ENCODE measurements at places on chromosomes 2 and 18.
A peak's percentile ranks its signal among the peaks of the same experiment; 100 is the strongest.

DNA sequence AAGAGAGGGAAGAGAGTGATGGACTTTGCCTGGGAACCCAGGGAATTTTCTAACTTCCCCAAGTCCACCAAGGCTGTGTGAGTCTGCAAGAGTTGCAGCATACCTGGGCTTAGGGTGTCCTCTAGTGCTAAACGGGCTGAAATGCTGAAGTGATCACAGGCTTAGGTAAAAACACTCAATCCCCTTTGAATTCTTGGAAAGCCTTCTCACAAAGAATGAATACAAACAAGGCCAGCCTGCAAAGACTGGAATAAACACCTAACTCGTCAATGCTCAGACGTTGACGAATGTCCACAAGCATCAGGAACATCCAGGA lies 30.0 kb upstream of the BMP10 start:
- no peak for DNase-seq

- peak; percentile 41 for DNase-seq
These were observed 54.4 kb downstream of the EPHA4 start for GRCh38 chr2:221517696-221518151.

DNA sequence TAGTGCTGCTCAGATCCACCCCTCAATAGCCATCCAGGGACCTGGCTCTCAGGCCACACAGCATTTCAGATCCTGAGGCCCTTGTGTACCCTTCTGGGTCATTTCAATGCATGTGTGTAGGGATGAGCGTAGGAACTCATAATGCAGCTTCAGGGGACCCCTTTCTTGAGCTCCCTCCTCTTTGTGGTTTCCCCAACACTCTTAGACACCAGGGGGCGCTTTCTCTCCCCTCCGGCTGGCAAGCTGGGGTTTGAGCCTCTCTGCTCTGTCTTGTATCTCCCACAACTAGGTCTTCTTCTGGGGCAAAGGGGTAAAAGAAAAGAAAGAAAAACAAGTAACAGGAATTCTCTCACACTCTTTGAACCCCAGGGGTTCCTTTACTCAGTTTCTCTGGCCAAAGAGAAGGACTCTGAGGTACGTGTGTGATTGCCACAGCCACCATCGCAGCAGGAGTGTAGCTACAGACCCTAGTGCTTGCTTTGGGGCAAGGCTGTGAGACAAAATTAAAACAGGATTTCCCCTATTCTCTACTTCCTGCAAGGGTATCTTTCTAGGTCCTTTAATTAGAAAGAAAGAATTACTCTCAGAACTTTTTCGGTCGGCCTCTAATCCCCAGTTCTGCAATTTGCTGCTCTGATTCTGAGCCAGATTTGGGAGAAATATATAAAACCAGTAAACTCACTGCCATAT lies 38.0 kb downstream of the CABYR start:
- DNase-seq: peak; percentile 3

- DNase-seq: no peak
These were observed 469.0 kb upstream of the SALL3 start for GRCh38 chr18:78510636-78511035.

- no peak for DNase-seq
These were observed 22.2 kb upstream of the POMC start for GRCh38 chr2:25190536-25190935.

DNA sequence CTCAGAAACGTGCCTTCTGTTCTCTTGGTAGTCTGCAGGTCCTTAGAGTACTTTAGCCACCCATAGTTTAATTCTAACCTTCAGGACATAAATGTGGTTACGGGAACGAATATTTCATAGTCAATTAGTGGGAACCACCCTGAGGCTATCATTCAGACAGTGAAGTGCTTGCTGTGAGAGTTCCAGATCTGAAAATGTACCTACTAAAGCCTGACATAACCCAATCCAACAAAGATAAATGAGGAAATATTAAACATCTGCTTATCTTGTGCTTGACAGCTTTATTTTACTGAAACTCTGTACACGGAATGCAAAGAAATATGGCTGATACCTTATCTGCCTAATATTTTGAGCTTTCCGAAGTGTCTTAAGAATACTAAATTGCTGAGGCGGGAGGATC lies 43.0 kb downstream of the RAB27B start:
- no peak for DNase-seq

GRCh38 chr18:1806884-1807615 lies 764.3 kb downstream of the METTL4 start:
- DNase-seq: no peak

- DNase-seq: no peak
These were observed 1.1 kb upstream of the HOXD8 start for GRCh38 chr2:176128172-176128981.

GRCh38 chr2:174798801-174799200 lies 34.5 kb upstream of the CHRNA1 start:
- no peak for DNase-seq

GRCh38 chr2:242060212-242060835 lies 190.8 kb downstream of the RTP5 start:
- DNase-seq: no peak

- no peak for DNase-seq
These were observed 123.6 kb upstream of the SMIM21 start for GRCh38 chr18:75551071-75551470.

- no peak for DNase-seq
These were observed 183.8 kb downstream of the MYT1L start for GRCh38 chr2:2146969-2147900.

- no peak for DNase-seq
These were observed 14.4 kb upstream of the HES6 start for GRCh38 chr2:238254095-238254723.

DNA sequence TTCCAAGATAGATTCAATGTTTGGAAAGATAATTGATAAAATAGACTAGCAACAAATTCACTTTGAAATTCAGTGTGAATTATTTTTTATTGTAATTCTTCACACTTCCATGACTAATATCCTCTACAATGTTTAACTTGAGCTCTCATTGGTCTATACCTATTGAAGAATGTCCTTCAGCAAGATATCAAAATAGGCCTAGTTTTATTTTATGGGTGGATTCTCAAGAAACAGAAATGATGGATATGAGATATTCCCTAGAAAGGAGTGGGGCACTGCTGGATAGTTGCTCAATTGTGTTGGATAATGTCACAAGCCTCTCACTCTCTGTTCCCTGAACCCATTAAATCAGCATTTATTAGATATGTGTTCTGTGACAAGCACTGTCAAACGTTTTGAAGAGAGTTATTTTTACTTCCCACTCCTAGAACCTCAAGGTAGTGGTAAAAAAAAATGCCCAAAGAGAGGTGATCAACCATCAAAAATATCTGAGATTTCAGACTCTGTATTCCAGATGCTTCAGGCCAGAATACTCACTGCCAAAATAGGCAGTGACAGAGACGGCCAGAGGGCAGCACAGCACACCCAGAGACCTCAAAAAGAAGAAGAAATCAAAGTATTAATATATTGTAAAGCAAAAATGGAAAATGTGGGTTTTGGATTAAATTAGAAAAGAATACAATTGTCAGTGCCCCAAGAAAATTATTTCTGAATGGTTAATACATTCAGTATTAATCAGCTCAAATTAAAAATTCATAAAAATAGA lies 87.5 kb downstream of the TRIB2 start:
- no peak for DNase-seq

- DNase-seq: no peak
These were observed 85.7 kb upstream of the UNC80 start for GRCh38 chr2:209685963-209686362.

DNA sequence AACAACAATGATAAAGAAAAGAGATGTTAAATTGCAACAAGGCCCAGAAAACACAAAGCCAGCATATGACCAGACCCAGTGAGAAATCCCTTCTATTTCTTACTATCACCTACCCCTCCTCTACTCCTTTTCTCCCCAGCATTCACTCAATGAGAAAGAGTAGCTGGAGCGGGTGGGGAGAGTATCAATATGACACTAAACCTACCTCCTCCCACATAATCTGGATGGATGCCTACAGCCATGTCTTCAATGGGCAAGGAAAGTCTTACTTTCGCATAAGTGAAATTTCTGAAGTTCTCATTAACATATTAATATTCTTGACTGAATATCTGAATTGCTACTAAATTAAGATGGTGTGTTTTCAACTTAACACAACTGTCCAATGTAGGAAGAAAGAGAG lies 78.2 kb downstream of the AFF3 start:
- no peak for DNase-seq

DNA sequence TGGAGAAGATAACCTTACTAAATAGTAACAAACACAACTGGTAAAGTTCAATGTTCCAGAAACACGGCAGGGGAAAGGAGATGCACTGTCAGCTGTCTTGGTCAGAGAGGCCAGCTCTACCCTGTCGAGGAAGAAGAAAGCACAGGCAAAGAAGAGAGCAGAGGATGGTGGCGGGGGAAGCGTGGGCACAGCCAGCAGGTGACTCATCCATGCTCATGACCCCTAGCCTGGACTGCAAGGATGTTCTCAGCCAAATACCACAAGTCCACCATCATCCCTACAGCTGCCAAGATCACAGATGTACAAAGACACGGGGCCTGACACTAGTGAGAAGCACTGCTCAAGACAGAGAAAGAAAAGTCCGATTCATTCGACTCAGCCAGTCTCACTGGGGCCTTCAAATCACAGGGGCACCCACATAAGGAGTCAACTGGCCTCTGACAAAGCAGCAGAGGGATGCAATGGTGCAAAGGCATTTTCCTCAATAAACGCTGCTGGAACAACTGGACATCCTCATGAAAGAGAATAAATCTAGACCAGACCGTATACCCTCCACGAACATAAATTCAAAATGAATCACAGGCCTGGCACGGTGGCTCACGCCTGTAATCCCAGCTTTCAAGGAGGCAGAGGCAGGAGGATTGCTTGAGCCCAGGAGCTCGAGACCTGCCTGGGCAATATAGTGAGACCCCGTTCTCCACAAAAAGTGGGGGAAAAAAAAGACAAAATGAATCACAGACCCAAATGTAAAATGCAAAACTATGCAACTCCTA lies 5.6 kb downstream of the DTYMK start:
- DNase-seq: no peak

DNA sequence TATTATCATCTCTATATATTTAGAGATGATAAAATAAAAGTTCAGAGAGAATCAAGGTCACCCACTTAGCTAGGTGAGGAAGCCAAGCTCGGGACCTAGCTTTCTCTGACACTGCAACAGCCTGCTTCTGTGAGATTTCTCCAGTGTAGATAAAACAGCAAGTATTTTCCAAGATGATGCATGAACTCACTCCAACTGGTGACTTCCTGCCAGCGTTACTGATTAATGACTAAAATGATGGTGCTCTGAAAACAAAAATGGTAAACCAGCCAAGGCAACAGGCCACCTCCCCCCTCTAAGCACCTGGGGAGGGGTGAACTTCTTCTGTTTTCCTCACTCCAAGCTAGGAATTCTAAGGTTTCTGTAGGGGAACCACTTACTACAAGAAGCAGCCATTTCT lies 510.2 kb upstream of the ID2 start:
- DNase-seq: no peak

DNA sequence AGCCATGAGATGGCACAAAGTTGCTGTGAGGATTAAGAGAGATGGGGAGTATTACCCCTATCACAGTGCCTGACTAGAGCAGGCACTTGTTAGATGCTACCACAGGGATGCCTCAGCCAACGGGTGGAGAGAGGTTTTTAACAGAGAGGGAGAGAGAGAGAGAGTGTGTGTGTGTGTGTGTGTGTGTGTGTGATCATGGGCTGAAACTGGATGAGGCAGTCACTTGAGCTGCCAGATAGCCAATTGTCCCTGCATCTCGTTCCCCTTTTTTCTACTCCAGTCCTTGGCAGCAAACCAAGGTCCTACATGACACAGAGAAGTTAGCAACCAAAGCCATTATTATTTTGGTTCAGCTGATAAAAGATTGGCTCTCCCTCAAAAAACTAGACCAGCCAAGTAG lies 3.0 kb downstream of the CD8A start:
- no peak for DNase-seq

DNA sequence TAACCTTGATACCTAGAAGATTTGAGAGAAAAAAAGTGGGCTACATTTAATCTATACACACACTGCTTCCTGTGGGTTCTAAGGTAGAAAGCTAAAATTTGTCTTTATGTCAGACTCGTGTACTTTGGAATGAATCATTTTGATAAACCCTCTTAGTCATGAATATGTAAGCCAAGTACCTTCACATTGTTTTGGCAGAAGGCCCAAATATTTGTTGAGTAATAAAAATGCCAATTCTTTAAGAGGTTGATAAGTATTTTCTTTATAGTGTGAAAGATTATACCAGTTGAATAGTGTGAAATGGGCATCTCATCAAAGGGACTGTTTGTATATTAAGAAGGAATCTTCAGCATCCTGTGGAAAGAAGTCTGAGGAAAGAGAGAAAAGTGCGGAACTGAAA lies 1464.7 kb upstream of the ZEB2 start:
- no peak for DNase-seq

GRCh38 chr2:182973441-182974352 lies 64.6 kb downstream of the NCKAP1 start:
- DNase-seq: no peak

- no peak for DNase-seq
These were observed 19.7 kb upstream of the DYNC2LI1 start for GRCh38 chr2:43754180-43754579.

DNA sequence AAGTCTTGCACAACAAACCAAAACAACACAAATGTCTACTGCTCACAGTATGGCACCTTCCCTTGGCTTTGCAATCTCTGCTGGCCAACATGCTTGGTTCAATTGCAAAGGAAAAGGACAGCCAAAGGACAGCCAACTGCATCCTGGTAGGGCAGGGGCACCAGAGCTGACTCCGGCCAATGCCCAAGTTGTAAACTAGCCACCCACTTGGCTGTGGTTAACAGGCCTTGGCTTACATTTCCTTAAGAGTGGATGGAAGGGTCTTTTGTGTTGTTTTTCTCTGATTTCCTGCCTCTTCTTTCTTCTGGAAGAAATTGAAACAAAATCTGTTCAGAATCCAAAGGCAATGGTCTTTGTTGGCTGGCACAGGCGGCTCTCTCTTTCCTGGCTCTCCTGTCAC lies 119.1 kb upstream of the TRIB2 start:
- no peak for DNase-seq

DNA sequence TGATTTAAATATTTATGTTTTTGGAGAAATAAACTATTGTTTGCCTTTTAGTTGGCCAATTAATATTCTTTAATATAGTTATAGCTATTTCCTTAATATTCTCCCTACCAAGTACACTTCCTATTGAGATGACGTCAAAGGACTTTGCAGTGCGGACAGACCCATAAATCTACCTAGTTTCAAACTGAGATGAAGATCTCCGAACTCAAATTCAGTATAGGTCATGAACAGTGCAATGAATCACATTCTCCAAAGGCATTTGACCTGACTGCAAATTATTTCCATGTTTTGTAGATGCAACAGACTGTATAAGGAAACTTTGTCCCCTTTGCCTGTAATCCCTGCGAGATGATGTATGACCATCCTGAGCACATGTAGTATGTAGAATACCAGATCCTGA lies 342.6 kb upstream of the FIGN start:
- no peak for DNase-seq

- DNase-seq: no peak
These were observed 36.1 kb upstream of the GPD2 start for GRCh38 chr2:156399950-156400705.

- no peak for DNase-seq
These were observed 292.3 kb upstream of the CHAC2 start for GRCh38 chr2:53475321-53475720.

- no peak for DNase-seq
These were observed 557.1 kb upstream of the CHAC2 start for GRCh38 chr2:53210538-53210937.

All from activated CD4-positive, CD25-positive, alpha-beta regulatory T cell (primary cell).